ENCODE measurements at places on chromosomes 11 and 22.

GRCh38 chr11:129146191-129146590 is 45.9 kb downstream of the ARHGAP32 start:
- DNase-seq = no peak

DNA sequence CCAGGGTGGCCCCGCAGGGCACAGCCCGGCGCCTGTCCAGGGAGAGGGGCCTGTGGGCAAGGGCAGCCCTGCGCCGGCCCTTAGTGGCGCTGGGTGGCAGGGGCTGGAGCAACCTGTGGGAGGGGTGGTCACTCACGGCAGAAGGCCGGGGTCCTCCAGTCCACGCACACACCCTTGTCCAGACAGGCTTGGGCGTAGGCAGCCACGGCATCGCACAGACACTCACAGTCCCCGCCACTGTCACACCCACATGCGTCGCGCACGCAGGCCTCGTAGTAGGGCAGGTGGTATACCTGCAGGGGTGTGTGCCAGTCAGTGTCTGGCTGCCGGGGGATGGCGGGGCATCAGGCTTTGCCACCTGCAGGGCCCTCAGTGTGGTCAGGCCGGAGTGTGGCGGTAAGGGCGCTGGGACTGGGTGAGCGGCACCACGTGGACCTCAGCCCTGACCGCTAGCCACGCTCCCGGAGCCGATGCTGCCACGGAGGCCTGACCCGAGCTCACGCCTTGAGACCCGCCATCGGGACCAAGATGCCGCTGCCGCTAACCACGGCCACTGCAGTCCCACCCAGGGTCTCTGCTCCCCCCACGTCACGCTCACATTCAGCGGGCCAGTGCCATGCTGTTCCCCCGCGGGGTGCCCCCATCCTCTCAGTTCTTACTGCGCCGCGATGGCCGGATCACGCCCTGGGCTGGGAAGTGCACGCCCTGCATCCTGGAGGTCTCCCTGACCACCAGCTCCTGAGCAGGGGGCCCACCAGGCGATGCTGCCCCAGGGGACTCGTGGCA is 12.5 kb downstream of the MUC6 start:
- no peak for DNase-seq

DNA sequence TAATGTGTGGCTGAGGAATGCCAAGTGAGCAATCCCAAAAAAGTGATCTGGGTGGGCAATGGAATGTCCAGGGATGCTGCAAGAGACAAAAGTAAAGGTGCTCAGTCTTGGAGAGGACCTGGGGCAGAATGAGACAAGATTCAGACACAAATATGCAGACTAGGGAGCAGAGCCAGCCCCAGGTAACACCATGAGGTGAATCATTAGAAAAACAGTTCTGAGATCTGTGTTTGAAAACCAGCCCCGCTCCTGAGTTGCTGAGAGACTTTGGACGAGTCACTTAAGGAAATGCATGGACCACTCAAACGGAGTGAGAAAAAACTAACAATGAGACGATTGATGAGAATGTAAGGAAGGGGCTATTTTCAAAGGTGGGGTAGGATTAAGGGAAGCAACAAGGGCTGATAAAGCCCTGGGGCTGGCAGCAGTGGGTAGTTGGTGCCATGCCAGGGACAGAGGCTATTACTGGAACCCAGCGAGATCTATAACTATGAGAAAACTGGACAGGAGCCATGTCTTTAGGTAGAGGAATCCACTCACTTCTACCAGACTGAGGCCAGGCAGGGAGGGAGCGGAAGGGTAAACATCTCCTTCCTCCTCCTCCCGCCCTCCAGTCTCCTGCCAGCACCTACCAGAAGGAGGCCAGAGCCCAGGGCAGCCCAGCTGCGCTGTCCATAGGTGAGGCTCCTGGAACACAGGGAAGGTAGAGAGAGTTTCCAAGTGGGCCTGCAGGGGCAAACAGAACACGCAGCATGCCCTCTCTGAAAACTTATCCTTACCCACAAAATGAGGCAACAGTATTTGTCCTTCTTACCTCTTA is 130.4 kb upstream of the TEAD1 start:
- DNase-seq = no peak

- DNase-seq = no peak
These were observed 214.1 kb downstream of the TBC1D22A start for GRCh38 chr22:46976598-46976997.

DNA sequence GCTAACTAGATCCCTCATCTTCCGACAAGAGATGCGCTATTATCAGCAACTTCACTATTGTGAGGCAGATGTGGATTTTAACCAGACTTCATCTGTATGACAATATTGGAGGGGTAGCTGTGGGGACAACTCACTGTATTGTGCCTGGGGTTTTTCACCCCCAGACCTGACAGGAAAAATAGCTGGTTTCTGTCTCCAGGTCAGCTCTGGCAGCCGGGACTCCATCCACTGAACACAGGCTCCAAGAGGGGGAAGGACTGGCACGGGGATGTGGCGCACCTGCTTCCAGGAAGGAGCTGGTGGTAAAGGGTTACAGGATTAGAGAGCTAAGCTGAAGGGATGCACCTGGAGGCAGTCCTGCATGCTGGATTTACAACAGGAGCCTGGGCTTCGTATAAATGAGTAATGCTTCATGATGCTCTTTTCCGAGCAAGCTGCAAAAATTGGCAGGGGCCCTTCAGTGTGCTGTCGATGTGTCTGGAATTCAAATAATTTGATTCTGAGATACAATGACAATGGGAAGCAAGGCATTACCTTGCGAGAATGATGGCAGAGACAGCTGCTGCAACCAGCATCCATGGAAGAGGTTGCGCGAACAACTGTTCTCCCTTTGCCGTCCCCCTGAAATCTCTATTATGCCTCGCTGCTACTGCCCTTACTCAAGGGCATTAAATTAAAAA is 49.5 kb downstream of the LMO2 start:
- no peak for DNase-seq

- no peak for DNase-seq
These were observed 50.3 kb downstream of the AMBRA1 start for GRCh38 chr11:46543564-46543963.

DNA sequence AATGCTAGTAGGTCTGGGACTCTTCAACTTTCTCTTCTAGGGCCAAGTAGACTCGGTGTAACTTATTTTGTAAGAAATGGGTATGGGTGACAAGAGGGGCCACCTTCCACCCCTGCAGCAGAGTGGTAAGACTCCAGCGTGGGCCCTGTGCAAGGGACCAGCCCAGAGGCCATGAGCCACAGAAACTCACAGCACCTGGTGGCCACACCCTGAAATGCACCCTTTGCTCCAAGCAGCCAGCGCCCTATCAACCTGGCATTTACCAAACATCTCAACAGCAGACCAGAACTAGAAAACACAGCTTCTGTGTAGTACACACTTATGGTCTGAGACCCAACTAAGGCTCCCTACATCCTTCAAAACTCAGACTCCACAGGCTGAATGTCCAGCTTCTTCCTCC is 5.7 kb downstream of the CDCA5 start:
- peak; percentile 57 for DNase-seq

DNA sequence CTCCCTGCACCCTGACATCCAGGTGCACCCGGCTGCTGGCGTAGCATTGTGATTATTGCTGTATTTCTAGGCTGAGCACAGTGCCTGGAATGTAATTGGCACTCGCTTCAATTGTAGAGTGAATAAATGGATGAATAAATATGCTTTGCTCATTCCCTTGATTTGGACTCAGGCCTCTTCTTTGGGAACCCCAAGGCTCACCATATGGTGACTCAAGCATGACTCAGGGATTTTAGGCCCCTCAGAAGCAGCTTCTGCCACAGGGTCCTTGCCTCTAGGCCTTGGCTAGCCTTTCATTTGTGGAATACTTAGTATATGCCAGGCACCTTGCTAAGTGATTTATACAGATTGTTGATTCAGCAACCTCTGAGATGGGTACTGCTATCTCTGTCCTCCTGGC is 78.9 kb downstream of the GRIK4 start:
- DNase-seq = no peak

GRCh38 chr11:35553831-35554230 is 28.4 kb upstream of the PAMR1 start:
- no peak for DNase-seq

- no peak for DNase-seq
These were observed 608.2 kb downstream of the TBC1D22A start for GRCh38 chr22:47370448-47371262.

DNA sequence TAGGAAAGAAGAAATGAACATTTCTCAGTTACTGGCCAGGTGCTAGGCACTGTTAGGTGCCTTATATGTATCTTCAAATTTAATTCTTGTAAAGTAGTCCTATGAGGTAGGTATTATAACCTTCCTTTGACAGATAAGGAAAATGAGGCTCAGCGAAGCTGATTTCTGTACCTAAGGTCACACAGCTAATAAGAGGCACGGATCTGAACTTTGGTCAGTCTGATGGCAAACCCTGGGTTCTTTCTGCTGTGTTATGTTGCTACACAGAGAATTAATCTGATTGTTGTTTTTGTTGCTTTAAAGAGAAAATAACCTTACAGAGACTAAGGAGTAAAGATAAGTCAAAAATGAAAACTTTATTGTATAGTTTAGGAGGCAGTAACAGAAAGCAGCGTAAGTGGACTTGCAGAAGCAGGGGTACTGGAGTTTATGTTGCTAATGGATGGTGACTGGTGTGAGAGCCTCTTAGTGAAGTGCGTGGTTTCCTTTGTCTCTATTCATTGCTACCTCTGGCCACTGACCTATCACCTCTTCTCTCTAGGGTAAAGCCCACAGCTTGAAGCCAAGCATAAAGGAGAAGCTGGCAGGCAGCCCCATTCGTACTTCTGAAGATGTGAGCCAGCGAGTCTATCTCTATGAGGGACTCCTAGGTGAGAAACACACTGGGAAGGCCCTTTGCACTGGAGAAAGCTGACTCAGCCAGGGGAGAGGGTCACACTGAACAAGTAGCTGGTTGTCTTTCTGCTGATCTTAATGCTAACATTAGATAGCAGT is 38.3 kb downstream of the MADD start:
- DNase-seq = no peak

DNA sequence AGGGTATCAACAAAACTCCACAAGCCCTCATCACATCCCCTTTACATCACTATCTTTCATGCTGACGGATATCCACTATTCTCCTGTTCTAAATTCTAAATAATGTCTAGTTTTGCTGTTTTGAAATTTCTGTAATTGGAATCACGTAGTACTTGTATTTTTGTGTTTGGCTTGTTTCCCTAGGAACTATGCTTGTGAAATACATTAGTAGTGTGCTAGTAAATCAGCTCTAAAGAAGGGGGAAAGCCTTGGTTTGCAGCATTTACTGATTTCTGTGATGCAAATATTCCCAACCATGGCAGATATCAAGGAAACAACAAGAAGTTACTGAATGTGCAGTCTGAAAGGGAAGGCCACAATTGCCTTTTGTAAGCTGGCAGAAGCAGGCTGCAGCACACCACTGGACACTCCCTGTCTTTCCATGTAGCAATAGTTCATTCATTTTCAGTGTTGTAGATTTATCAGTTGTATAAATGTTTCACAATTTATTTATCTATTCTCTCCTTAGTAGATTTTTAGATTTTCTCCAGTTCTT is 4.7 kb upstream of the FOLH1 start:
- DNase-seq = no peak

GRCh38 chr11:61815790-61816735 is 740 bp downstream of the FADS1 start:
- no peak for DNase-seq

DNA sequence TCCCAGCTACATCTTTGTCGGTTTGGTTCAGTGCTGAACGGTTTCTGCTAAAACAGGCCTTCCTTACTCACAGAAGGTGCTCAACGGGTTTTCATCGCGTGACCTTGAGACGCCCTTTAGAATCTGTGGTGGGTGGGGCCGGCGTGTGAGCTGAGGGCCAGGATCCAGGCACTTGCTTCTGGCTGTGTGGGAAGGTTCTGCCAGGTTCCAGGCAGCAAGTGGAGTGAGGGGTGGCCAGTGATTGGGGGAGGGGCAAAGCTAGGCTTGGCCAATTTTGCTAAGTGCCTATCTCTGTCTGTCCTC is 35.2 kb downstream of the KCNJ4 start:
- DNase-seq = no peak

DNA sequence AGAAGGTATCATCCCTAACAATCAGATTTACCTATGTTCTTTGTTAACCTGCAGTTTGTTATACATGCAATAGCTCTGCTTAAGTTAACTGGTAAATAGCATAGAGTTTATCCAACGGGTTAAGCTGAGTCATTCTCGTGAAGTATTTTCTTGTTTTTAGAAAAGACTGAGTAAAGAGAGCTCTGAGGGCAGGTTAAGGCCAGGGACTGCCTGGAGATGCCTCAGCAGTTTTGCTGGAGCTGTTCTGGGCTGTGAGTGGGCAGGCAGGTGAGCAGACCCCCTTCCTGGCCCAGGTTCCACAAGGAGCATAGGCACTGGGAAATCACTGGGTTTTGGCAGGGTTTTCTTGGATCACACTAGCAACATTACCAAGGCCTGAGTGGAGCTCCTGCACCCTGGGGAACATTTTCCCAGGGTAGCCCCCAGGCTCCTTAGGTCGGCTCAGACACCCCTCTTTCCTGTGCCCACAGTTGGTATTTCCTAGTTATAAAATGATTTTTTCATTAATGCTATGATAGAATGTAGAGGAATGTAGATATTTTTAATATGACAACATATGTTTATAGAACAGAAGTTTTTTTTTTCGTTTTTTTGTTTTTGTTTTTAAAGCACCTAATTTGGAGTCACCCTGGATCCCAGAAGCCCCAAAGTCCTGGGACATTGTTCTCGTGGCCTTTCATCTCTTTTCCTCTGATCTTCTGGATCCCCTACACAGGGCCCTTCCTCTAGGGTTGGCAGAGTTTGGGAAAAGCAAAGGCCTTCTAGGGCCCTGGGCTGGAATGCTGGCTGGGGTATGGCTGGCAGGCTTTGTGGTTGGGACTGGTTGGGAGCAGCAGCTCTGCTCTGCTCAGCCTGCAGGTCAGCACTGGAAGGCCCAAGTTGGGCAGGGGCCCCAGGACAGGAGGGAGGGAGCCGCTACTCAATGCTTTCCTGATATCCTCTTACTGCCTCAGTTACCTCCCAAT is 26.7 kb downstream of the IRAG1 start:
- no peak for DNase-seq

DNA sequence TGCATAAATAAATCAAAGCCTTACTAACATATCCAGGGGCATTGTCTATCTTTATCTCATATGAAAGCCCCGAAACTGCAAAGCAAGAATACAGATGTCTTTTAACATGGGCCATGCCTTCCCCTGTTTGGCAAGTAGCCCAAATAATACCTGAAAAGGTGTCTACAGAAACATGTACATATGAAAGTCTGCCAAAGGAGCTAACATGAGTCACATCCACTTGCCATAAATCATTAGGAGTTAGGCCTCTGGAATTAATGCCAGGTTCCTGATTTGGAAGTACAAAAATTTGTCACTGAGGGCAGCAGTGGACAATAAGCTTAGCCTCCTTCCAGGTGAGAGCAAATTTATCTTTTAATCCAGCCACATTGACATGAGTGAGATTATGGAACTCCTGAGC is 85.5 kb upstream of the PGR start:
- no peak for DNase-seq

Measured in stimulated activated CD4-positive, alpha-beta T cell treated with anti-CD3 and anti-CD28 coated beads, Interleukin-12 subunit alpha, Interleukin-12 subunit beta, amount 100 ng/mL, for 24 hours (primary cell).